ENCODE measurements at places on chromosomes 7 and 10. TPM values are rescaled to one million over a fixed set of nuclear protein-coding genes. Genes with fewer than 3 reads are reported as not detected.

PNLIP gene
- total RNA-seq = not detected

PNLIPRP3 gene
- total RNA-seq = not detected

SPDYE11 gene
- total RNA-seq = not detected

TMEM130 gene
- not detected for total RNA-seq

FOXI2 gene
- not detected for total RNA-seq

EPDR1 gene
- total RNA-seq = 0.54 TPM

LIPF gene
- total RNA-seq = not detected

KCND2 gene
- total RNA-seq = not detected

CPN1 gene
- total RNA-seq = not detected

ANKRD1 gene
- not detected for total RNA-seq

ERVW-1 gene
- total RNA-seq = not detected

LIPM gene
- total RNA-seq = not detected

MAGI2 gene
- total RNA-seq = 0.12 TPM

HYAL4 gene
- total RNA-seq = not detected

TRIM73 gene
- total RNA-seq = 3.8 TPM

DLD gene
- total RNA-seq = 113 TPM

RINT1 gene
- 28.5 TPM for total RNA-seq

CYP3A4 gene
- not detected for total RNA-seq

SPDYE6 gene
- total RNA-seq = not detected

CCDC172 gene
- total RNA-seq = not detected

EVX1 gene
- not detected for total RNA-seq

OR9A2 gene
- not detected for total RNA-seq

ZDHHC6 gene
- 45.5 TPM for total RNA-seq

NPY4R gene
- not detected for total RNA-seq

PSPH gene
- total RNA-seq = 23.8 TPM

TRIM74 gene
- total RNA-seq = 2.1 TPM

VAX1 gene
- total RNA-seq = not detected

SCART1 gene
- 0.76 TPM for total RNA-seq

IDI2 gene
- not detected for total RNA-seq

TMEM243 gene
- total RNA-seq = 46.1 TPM

TLX1 gene
- not detected for total RNA-seq

HEPACAM2 gene
- not detected for total RNA-seq

PNLIPRP1 gene
- total RNA-seq = not detected

OR13A1 gene
- not detected for total RNA-seq

PLAC9 gene
- not detected for total RNA-seq

PSMA2 gene
- total RNA-seq = 202 TPM

OR2A42 gene
- not detected for total RNA-seq

ZNF727 gene
- total RNA-seq = not detected

HOXA11 gene
- total RNA-seq = not detected

HIPK2 gene
- total RNA-seq = 26.1 TPM

ACSM6 gene
- total RNA-seq = not detected

VTI1A gene
- total RNA-seq = 38.4 TPM

AOC1 gene
- not detected for total RNA-seq

AKR1C2 gene
- total RNA-seq = not detected

All from activated CD4-positive, alpha-beta T cell treated with anti-CD3 and anti-CD28 coated beads, Interleukin-2, amount 10 ng/mL, durations not matched to agents 24 days and 14 days (primary cell).